ENCODE measurements at places on chromosomes 2 and 18.
A peak's percentile ranks its signal among the peaks of the same experiment; 100 is the strongest.

DNA sequence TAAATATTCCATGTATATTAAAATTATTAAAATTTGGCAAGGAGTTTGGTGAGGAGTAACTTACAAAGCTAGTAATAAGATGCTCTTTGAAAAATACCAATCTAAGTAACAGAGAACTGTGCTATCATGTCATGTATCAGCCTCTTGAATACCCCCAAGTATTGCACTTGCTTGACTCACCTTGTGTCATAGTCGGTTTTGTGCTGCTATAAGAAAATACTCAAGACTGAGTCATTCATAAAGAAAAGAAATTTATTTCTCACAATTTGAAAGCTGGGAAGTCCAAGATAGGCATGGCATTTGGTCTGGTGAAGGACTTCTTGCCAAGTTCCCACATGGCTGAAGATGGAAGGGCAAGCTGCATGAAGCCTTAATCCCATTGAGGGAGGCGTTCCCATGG, 179.2 kb downstream of the MEMO1 start:
- DNase-seq, result peak; percentile 9

DNA sequence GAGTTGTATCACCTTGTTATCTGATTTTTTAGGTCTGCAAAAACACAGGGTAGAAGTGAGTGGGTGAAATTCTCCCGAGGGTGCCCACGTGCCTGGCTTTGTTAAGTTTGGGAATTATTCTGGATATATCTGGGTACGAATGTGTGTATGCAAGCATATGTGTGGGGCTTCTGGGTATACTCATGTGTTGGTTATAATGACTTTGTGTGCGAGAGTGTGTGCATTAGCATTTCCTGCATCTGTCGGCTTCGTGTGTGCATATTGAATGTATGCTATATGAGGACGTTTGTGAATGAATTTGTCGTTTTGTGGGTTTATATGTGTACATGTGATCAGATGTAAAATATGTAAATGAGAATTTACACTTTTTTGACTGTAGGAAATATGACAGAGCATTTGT, 13.8 kb upstream of the DNAJC27 start:
- no peak for DNase-seq

DNA sequence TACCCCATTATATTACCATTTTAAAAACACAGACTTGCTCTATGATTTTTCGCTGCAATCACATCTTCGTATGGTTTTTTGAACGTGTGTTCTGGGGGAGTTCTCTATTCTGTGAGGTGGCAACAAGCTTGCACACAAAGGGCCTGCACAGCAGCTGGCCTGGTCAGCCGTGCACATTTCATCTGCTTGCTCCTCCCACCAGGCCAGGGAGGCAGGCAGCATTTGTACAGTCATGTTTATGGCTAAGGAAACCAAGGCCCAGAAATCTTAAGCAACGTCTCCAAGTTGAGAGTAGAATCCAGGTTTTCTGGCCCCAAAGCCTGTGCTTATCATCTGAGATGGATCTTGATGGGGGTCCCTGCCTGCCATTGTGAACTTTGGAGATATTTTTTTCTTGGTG, 106.4 kb upstream of the SMIM21 start:
- DNase-seq, result no peak

DNA sequence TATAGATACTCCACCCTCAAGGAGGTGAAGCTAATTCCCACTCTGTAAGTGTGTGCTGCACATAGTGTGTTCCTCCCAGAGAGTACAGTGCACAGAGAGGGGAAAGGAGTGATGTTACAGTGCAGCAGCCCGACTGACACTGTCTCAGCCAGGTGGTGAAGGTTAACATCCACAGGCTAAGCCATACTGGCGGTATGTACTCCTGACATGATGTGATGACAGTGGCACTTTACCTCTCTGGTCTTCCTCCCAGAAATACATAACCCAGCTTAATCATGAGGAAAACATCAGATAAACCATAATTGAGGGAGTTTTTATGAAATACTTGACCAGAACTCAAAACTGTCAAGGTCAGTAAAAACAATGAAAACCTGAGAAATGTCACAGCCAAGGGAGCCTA, 107.1 kb downstream of the RAB3GAP1 start:
- DNase-seq, result no peak

DNA sequence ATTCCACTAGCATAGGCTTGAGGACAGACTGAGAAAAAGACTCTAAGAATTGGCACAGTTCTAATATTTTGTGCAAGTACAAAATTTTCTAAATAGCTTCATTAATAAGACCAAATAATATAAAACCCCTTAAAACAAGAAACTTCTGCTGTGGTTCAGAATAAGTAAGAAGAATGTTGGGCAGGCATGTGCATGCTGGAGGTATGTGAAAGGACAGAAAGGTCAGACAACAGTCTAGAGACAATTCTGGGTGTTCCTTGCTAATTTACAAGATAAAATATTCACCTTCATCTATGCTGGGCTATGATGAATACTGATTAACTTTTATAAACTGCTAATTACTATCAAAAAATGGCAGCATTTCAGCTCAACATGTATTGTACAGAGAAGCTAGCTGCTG, 14.9 kb downstream of the CEBPZOS start:
- DNase-seq, result no peak

- DNase-seq, result peak; percentile 19
Observed at GRCh38 chr2:39107156-39107555, 13.7 kb downstream of the SOS1 start.

DNA sequence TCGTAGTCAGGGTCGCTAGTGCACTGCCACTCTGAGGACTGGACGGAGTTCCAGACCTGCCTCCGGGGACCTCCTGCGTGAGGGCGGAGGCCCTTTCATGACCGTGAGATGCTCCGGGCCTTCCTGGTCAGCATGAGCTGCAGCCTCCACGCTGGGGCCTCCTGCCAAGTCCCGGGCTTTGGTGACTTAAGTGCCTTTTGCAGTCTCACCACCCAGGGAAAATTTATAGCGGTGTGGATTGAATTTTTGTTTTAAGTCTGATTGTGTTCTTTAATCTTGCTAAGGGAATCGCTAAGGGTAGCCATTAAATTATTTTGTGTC, 33.6 kb downstream of the CHRNA1 start:
- DNase-seq, result no peak

GRCh38 chr2:10305254-10305635, 2.5 kb downstream of the HPCAL1 start:
- no peak for DNase-seq

GRCh38 chr2:15860760-15861159, 79.6 kb upstream of the MYCN start:
- DNase-seq, result no peak

DNA sequence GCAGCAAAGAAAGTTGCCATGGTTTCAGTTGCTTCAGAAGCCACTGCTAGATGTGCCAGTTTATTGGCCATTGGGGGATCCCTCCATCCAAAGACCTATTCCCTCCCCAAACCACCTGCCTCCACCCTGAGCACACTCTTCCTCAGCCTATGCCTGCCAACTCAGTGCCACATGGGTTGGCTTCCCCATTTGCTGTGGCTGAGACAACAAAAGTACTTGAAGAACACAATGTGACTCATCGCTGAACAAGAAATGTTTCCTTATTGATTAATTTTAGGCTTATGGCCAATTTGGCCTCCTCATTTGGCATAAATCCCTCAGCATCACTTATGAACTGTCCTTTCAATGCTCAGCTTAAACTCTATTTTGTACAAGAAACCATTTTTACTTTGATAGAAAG, 215.9 kb downstream of the TMEM247 start:
- DNase-seq, result no peak

GRCh38 chr2:3491716-3492474, 27.4 kb downstream of the ADI1 start:
- no peak for DNase-seq

DNA sequence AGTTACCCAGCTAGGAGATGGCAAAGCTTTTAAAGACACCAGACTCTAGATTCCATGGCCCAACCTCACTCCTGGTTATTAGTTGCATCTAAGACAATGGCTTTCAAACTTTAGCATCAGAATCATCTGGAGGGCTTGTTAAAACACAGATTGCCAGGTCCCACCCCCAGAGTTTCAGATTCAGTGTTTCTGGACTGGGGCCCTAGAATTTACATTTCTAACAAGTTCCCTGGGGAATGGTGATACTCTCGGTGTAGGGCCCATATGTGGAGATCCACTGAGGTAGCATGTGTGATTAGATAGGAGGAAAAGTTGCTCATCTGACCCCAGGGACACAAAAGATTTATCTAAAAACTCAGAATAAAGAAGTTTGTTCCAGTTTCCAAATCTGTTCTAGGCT, 14.5 kb upstream of the TTR start:
- no peak for DNase-seq

DNA sequence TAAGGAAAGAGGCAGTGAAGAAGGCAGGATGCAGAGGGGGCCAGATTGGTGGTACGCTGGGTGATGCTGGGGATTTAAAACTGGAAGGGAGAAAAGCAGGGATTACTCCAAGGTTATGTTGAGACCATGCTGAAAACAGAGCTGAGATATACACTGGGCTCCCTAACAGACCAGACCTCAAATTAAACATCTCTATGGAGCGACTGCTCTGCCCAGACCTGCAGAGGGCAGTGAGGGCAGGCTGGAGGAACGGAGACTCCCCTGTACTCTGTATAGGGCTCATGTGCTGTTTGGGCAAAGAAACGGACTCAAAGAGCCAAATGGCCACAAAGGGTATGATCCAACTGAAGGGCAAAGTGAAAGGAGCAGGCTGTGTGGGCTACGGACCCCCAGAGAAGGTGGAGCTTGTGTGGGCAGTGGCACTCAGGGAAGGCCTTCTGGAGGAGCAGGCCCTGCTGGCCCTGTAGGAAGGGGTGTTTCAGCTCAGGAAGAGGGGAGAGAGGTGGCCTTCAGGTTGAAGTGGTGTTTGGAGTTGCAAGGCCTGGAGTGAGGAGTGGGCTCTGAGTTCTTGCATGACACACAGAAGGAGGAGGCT, 4.8 kb upstream of the CELF4 start:
- DNase-seq, result no peak

DNA sequence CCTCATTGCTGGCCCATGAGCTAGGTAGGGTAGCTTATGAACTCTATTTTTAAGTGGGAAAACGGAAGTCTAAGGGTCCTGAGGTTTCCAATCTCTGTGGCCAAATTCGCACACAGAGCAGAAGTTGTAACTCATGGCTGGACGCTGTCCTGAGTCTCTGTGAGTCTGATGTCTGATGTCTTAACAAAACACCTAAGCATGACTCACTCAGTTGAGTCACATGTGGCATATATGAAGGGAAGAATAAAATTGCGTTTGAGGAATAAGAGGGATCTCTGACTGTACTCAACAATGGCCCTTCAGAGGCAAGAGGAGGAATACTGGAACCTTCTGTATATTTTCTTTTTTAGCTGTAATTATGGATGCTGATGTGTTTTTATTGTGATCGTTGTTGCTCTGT, 569.7 kb downstream of the RIT2 start:
- DNase-seq, result peak; percentile 65

DNA sequence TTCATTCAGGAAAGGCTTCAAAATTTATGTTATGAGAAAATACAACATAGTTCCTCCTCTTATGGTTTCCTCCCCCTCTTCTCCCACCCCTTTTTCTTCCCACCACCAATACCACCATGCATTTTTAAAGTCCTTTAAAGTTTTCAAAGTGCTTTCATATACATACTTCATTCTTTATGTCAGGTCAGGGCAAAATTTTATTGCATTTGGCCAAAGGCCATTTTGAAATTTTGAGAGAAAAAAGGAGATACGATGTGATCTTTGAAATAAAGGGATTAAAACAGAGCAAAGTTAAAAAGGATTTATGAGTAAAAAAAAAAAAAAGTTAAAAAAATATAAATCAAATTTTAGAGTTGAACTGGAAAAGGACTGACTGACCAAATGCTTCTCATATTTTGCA, 792.5 kb upstream of the FANCL start:
- no peak for DNase-seq

- DNase-seq, result no peak
Observed at GRCh38 chr2:31078011-31078410, 60.2 kb downstream of the GALNT14 start.

DNA sequence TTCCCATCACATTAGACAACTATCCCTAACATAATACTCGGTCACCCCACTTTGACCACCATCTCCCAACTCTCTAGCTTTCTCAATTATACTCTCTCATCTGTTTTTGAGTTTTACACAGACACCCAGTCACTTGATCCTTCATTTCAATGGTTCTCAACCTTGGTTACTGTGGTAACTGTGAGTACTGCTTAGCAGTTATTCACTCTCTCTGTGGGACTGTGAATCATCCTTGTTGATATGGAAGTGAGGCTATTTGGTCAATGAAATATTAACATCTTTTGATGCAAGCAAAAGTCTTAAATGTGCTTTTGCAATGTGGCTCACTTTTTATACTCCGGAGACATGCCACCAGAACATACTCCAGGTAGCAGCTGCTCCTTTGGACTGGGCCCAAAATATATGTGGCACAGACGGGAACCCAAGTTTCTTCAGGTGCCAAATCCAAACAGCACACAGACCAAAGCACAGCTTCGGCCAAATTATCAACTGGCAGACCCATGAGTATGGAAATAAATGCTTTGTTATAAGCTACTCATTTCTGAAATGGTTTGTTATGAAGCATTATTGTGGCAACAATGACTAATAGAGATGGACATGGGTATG, 75.0 kb upstream of the SLC25A52 start:
- DNase-seq, result peak; percentile 3

DNA sequence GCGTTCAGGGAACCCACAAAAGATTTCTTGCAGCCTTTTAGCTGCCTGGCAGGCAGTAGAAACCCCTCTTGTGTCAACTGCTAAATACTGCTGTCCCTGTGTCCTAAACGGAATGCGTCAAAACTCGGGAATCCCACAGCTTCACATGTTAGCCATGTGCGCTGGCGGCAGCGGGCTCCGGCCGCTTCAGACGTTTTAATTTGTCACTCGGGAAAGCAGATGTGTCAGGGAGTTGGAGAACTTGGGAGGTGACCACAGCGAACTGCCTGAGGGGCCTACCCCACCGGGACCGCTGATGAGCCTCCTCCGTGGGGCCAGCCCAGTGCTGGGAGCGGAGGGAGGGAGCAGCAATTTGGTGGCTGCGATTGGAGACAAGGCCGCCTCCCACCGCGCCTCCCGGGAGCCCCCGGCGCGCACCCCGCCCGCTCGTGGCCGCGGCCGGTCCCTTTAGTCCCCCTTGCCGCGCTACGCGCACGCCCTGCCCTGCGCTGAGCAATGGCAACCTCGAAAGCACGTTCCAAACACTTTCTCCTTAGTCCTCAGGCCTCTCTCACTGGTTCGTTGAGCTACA, 146.1 kb upstream of the SATB2 start:
- peak; percentile 71 for DNase-seq

GRCh38 chr2:168185583-168186274, 61.7 kb downstream of the STK39 start:
- no peak for DNase-seq

- DNase-seq, result no peak
Observed at GRCh38 chr18:48987821-48988220, 37.1 kb upstream of the SMAD7 start.

GRCh38 chr18:51588616-51589015, 391.1 kb upstream of the MEX3C start:
- DNase-seq, result no peak

- DNase-seq, result no peak
Observed at GRCh38 chr18:318791-319291, 51.0 kb upstream of the THOC1 start.

GRCh38 chr2:22444281-22444680, 940.7 kb upstream of the KLHL29 start:
- DNase-seq, result no peak

All from fibroblast of skin of right biceps (primary cell).